ENCODE measurements at places on chromosomes 5 and 9.

- DNase-seq = peak; percentile 60
These were observed 7.5 kb downstream of the UNC5A start for GRCh38 chr5:176817841-176818377.

GRCh38 chr9:2916382-2916985 is 72.6 kb upstream of the PUM3 start:
- no peak for DNase-seq

GRCh38 chr5:43530648-43531047 is 15.7 kb upstream of the C5orf34 start:
- DNase-seq = no peak

DNA sequence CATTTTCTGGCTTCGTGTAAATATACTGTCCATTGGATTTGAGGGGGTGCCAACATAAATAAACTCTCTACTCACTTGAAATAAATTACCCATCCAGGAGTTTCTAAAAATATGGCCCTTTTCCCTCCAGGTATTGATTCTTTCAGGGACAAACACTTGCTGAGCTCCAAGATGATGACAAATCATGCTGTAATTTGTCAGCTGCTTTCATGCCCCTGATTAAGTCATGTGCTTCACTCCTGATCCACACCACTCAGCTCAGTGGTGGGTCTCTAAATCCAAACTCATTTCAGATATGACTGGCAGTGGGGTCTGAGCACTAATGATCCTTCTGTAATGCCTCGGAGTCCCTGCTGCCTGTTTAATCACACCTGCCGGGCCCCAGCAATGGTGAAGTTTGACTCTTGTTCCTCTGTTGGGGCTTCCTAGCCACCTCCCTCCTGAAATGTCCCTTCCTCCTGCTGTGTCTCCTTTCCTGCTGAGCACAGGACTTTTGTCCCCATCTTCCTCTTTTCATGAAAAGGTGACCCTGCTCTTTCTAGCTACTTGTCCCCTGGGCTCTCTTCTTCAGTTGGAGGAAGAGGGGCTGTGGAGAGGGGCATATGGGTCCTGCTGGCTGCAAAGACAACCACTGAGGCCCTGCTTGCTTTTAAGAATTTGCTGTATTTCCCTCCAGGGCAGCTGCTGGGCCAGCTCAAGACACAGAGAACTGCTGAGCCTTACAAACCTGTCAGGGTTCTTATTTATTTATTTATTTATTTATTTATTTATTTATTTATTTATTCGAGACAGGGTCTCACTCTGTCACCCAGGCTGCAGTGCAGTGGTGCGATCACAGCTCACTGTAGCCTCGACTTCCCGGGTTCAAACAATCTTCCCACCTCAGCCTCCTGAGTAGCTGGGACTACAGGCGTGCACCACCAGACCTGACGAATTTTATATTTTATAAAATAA is 200.0 kb downstream of the ATP10B start:
- DNase-seq = no peak

DNA sequence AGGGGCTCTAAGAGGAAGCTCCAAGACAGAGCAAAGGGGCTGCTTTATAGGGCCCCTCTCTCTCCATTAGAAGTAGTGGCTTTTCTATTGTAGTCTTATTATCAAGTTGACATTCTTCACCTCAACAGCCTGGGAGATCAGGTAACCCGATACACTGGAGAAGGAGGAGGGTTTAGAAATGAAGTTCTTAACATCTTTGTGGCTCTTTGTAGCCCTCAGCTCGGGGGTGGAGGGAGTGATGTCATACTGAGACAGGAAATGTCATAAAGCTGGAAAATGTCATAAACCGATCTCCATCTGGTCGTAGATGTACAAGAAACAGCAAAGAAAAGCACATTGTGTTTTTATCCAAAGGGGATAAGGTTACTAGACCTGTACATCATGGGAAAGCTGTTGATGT is 17.9 kb downstream of the PDZD2 start:
- no peak for DNase-seq

DNA sequence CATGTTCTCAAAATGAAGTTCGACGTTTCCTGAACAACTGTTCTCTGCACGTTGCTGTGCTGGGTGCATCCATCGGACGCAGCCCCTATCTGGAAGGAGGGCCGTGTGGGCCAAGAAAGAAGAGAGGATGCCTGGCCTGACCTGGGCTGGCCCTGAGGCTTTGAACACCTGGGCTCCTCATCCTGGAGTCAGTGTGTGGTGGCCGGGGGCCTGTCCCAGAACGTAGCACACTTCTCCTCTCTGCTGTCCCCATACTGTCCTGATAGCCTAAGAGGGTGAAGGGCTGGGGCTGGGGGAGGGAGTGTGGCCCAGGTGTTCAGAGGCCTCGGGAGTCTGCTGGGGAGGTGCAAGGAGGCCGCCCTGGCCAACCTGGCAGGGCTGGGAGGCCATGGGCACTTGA is 21.5 kb downstream of the COL5A1 start:
- no peak for DNase-seq

- DNase-seq = no peak
These were observed 2.8 kb upstream of the DPP7 start for GRCh38 chr9:137117269-137117731.

GRCh38 chr5:218457-219291 is 554 bp downstream of the SDHA start:
- DNase-seq = no peak

GRCh38 chr5:125455041-125455440 is 708.6 kb upstream of the ZNF608 start:
- DNase-seq = no peak

DNA sequence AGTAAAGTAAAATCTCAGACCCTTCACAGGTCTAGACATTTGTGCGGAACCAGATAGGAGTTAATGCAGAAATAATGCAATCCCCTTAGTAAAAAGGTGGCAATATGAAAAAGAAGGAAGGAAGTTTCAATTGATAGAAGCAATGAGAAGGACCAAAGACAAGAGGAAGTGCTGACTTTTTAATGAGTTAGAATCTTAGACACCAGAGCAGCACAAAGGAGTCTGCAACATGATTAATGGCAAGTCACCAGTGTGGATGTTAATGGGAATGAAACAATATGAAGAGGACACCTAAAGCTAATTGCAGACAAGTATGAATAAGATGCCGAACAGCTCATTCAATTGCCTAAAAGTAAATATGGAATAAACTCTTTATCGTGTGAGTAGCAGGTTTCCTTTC is 50.9 kb downstream of the MEGF9 start:
- no peak for DNase-seq

- no peak for DNase-seq
These were observed 25.7 kb downstream of the ABO start for GRCh38 chr9:133249337-133249736.

DNA sequence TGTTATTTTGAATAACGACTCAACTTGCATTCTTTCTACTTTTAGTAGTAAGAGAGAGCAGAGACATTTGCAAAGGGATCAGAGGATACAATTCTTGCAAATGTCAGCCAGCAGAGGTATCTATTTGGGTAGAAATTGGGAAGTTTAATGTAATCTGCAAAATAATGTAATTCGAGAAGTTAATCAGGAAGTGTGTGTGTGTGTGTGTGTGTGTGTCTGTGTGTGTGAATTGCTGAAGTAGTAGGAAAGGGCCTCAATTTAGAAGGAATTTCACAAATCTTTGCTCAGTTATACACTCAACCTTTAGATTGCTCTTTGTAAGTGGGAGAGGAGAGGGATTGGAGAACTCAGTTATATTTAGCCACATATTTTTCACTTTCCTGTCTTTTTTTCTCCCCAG is 11.0 kb upstream of the IFNA1 start:
- no peak for DNase-seq

DNA sequence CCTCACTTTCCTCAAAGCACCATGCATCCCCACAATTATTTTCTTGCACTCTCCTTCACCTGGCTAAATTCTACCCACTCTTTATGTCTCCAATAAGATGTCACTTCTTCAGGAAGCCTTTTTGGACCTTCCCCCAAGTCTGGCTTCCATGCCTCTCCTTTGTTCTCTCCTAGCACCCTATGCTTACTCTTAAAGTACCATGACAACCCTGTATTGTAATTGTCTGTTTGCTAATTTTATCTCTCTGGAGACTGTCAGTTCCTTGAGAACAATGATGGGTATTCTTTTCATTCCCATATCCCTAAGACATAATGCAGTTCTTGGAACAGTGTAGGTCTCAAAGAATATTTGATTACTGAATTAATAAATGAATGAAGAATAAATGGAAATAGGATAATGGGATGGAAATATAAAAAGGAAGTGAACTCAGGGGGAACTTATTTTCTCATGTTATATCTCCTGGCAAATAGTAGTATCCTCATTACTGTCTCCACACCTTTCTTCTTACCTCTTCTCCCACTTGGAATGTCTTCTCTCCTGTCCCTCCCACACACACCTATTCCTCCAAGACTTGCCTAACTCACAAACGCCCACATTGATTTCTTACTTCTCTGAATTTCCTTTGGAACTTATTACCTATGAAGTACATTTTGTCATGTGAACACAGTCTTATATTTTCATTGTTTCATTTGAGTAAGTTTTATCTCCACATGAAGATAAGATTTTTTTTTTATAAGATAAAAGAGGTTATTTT is 499.1 kb downstream of the NFIB start:
- DNase-seq = no peak

- DNase-seq = no peak
These were observed 246.3 kb downstream of the COX7C start for GRCh38 chr5:86864051-86864450.

- no peak for DNase-seq
These were observed 132.1 kb downstream of the HSD17B3 start for GRCh38 chr9:96169901-96170300.

GRCh38 chr9:20331095-20331685 is 291.1 kb downstream of the MLLT3 start:
- no peak for DNase-seq

- no peak for DNase-seq
These were observed 2.5 kb upstream of the NKD2 start for GRCh38 chr5:1005904-1006655.

GRCh38 chr5:138274189-138274853 is at the start of gene GFRA3:
Gene GFRA3, minus strand, starts transcription at chr5:138274621. Its CDS starts 197 bp downstream, at chr5:138274424.
- no peak for DNase-seq

DNA sequence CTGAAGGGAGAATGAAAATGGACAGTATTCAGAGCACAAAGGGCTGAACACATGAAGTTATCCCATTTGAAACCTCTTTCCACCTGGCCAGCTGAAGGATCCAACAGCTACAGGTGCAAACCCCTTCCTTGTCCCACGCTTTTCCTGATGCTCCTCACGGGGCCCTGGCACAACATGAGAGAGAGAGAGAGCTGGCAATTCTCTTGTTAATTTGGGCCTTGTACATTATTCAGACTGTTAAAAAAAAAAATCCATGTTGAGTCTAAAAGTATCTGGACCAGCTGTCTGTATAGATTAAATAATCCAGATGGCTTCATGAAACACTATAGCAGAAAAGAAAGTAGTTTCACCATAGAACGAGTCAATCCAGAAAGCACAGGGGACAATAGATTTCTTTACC is 74.1 kb downstream of the HMHB1 start:
- DNase-seq = no peak

GRCh38 chr5:169204788-169205400 is 96.0 kb downstream of the SLIT3 start:
- no peak for DNase-seq

DNA sequence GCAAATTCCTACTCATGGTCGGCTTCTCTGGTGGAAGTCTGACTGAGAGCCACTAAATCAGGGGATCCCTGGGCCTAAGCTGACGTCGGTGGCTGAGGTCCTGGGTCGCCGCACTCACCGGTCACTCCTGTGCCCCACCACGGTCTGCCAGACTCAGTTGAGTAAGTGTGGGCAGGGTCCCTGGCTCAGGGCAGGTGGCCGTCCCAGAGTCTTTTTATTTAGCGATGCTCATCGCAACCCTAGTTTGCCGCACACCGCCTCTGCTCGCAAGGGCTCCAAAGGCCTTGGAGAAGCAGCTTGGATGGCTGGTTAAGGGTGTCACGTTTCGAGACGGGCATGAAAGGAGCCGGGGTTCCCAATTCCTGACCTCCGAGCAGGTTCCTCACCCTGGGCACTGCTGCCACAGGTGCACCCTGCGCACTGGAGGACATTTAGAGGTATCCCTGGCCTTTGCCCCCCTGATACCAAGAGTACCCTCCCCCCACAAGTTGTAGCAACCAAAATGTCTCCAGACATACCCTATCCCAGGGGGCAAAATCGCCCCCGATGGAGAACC is 59.9 kb downstream of the NSUN2 start:
- no peak for DNase-seq

DNA sequence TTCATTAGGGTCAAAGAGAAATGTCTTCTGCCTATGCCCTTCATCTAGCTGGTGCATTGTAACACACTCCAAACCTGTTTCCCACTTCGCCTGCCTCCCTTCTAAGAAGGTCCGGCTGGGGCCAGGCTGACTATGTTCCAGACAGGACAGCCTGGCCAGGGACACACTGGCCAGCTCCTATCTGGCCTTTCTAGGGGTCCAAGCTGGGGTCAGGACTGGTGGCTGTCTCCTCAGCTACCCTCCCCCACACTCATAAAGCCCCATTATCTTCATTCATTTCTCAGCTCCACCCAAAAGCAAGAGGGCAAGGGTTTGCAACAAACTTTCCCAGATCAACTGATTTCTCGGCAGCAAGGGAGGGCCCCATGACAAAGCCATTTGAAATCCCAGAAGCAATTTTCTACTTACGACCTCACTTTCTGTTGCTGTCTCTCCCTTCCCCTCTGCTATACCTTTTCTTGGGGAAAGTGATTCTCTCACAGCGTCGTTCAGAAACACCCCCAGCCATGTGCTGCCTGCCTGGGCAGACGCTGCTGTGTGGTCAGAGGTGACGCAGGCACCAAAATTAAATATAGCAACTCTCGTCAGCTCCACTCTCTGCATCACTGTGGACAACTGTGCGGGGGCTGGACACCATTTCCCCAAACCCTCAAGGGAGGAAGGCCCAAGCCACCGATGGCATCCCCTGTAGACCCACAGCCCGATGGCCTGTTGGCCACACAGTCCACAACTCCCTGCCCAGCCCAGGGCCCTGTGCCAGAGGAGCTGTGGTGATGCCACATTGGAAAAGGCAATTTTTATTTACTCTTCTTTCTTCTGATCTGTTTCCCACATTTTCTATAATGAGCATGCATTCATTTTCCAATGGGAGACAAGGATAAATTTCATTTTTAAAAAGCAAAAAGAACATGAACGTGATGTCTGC is 6.1 kb downstream of the IL13 start:
- DNase-seq = no peak

DNA sequence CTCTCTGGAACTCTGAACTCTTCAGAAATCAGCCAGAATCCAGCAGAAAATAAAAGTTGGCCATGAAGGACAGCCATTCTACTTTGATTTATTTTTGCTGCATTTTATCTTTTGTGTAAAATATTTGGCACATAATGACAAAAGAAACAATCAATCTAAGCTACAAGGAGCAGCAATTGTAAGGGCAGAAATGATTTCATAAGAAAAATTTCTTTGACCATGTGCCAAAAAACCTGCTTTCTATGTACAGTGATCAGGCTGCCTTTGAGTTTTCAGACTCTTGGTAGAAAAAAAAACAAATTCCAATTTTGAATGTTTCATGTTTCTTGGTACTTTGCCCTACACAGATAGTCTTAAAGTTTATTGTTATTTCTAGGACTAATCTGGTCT is 69.8 kb upstream of the SLC1A3 start:
- no peak for DNase-seq

- no peak for DNase-seq
These were observed 30.4 kb downstream of the NSUN2 start for GRCh38 chr5:6602441-6602840.

Measured in H54 (cell line).